Pancreas (tissue), 10 donors: ENCODE measurements at places on chromosomes 3 and 15. TPM values are rescaled to one million over a fixed set of nuclear protein-coding genes. Genes with fewer than 3 reads are reported as not detected.

The PEX5L gene
- total RNA-seq: 6.6 TPM

DNA sequence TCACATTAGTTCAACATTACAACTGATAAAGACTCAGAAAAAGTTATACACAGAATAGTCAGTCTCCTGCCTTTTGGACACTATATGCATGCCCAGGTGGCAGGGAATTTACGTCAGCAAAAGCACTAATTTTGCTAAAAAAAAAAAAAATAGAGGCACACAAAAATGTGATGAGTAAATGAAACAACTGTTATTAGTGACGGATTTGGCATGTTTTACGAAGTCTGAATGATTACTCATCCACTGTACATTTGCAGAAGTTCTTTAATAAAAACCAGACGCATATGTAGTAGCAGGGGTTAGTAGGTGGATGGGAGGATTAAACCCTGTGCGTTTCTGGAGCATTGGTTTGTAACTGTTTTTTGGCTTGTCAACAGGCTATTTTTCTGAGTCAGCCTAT lies 99.0 kb downstream of the MITF start:
- H3K4me3 ChIP-seq: no peak overlapping the region
- no peaks in the 10 kb centered on the region for H3K27me3 ChIP-seq
- no peak overlapping the region for H3K27ac ChIP-seq
- no peak for DNase-seq
- H3K36me3 ChIP-seq: no peaks in the 10 kb centered on the region

DNA sequence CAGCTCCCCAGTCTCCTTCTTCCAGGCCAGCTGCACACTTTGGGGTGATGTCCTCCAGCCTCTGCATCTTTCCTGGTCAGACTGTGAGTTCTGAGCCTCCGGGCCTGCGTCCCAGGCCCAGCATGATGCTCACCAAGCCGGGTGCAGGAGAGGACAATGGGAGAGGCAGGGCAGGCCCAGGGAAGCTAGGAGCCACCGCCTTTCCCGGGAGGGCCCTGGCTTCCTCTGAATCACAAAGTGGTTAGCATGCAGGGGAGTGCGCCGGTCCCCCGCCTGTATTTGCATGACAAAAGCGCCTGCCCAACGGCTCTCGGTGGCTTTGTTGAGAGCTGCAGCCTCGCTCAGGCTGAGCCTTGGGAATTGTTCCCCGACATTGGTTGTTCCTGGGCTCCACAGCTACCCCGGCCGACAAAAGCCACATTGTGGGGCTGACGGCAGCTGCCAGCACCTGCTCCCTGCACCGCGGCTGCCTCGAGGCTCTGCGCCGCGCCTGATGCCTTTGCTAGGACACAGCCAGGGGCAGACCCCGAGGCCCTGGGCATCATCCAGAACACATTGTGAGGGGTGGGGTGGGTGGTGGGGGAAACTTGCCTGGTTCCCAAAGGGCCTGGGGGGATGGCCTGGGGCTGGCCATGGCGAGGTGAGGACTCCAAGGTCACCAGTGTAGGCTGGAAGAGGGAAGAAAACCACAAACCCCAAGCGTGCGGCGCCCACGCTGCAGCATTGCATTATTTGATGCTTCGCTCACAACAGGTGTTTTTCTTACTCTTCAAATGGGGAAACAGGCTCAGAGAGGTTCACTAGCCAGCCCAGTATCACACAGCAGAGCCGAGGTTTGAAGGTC lies 20.0 kb upstream of the KLF13 start:
- no peak overlapping the region for H3K27ac ChIP-seq
- no peaks in the 10 kb centered on the region for H3K36me3 ChIP-seq
- no peak overlapping the region for H3K4me3 ChIP-seq
- no peaks in the 10 kb centered on the region for H3K4me1 ChIP-seq
- peak; percentile 48 for DNase-seq

The PLA2G4E gene
- not detected for total RNA-seq

The TRIM59 gene
- 1.0 TPM for total RNA-seq

The TRPM1 gene
- total RNA-seq: not detected

DNA sequence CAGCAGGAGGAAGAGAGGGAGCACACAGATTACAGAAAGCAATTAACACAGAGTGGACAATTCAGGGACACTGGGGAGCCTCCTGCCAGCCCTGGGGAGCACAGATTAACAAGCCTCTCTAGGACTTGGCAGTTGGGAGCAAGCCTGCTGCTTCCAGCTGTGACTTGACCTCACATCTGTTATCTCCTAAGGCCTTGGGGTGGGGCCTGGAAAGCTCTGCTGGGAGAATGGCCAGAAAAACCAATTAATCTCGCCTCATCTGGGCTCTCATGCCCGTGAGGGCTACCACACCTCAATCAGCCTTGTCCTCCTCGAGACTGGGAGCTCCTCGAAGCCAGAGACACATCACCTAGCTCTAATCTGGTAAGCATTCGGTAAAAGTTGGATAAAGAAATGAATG lies 39.1 kb downstream of the SEMA5B start:
- no peaks in the 10 kb centered on the region for H3K27me3 ChIP-seq
- no peak for DNase-seq
- no peak overlapping the region for H3K4me3 ChIP-seq
- H3K4me1 ChIP-seq: no peaks in the 10 kb centered on the region
- no peaks in the 10 kb centered on the region for H3K36me3 ChIP-seq

The RARRES1 gene
- 24.0 TPM for total RNA-seq

The TGM5 gene
- not detected for total RNA-seq

- H3K36me3 ChIP-seq: no peaks in the 10 kb centered on the region
- no peak for DNase-seq
- H3K27me3 ChIP-seq: no peaks in the 10 kb centered on the region
- H3K27ac ChIP-seq: no peak within 1 kb of the TSS
- peaks cover 9% of the 10 kb centered on the region for H3K4me1 ChIP-seq
- H3K4me3 ChIP-seq: no peak within 1 kb of the TSS
These were observed at the start of gene KCNMB3 for GRCh38 chr3:179250803-179251476. Gene KCNMB3, minus strand, starts transcription at chr3:179251114. Its CDS starts 124 bp downstream, at chr3:179250990.

The NAALADL2 gene
- total RNA-seq: 9.1 TPM

DNA sequence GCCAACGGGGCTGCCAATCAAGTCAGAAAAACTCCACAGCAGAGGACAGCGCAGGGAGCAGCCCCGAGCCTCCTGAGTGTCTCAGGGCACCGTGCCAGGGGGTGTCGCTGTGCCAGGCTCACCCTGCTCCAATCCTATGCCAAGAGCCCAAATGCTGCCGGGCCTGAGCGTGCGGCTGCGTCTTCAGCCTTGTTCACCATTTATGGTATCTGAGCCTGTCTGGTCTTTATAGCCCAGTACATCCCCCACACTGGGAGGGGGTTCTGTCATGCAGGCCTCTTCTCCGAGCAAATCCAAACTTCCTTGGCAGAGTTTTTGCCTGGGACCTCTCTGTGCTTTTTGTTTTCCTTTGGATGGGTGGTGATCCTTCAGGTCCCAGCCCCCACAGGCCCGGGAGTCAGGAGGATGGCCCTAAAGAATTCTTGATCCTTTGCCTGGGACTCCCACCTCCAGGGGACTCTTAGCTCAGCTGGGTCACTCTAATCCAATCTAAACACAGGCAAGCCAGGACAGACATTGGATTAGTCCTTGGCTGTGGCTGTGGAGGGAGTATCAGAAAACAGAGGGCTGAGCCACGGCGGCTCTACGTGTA lies 135.1 kb upstream of the HACD2 start:
- H3K4me1 ChIP-seq: no peaks in the 10 kb centered on the region
- H3K27ac ChIP-seq: no peak overlapping the region
- no peak for DNase-seq
- H3K27me3 ChIP-seq: no peaks in the 10 kb centered on the region
- H3K4me3 ChIP-seq: no peak overlapping the region

The NOX5 gene
- total RNA-seq: not detected

- no peak for DNase-seq
- H3K27me3 ChIP-seq: no peaks in the 10 kb centered on the region
- no peaks in the 10 kb centered on the region for H3K36me3 ChIP-seq
- no peak overlapping the region for H3K4me3 ChIP-seq
These were observed 472.7 kb upstream of the ARL6 start for GRCh38 chr3:97291901-97292300.

The CKMT1B gene
- 3.5 TPM for total RNA-seq

The CHRNA7 gene
- 0.76 TPM for total RNA-seq

DNA sequence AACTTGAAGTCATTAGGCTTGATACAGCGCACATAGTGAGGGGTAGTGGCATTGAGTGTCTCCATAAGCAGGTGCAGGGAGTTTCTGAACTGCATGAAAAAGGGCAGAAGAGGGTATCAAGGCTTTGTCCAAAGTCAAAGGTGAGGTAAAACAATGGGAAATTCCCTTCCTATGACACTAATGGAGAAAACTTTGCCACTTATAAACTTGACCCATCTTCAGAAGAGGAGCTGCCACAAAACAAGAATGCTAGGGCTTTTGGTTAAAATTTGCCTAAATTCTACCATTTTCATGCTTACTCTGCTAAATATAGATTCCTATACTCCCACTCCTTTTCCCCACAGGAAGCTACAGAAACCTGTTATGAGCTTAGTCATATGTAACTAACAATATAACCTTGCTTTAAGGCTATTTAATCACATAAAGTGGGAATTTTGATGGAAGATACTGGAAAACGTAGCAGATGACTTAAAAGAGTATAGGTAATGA lies 87.5 kb upstream of the MYO5C start:
- H3K4me1 ChIP-seq: no peaks in the 10 kb centered on the region
- H3K27ac ChIP-seq: no peak overlapping the region
- DNase-seq: no peak

The DNAH12 gene
- 0.79 TPM for total RNA-seq

- H3K27me3 ChIP-seq: no peaks in the 10 kb centered on the region
- DNase-seq: no peak
- H3K36me3 ChIP-seq: no peaks in the 10 kb centered on the region
- H3K4me3 ChIP-seq: no peak overlapping the region
- no peak overlapping the region for H3K27ac ChIP-seq
These were observed 123.0 kb downstream of the SUCLG2 start for GRCh38 chr3:67531181-67532101.

The ATXN7 gene
- 37.9 TPM for total RNA-seq

DNA sequence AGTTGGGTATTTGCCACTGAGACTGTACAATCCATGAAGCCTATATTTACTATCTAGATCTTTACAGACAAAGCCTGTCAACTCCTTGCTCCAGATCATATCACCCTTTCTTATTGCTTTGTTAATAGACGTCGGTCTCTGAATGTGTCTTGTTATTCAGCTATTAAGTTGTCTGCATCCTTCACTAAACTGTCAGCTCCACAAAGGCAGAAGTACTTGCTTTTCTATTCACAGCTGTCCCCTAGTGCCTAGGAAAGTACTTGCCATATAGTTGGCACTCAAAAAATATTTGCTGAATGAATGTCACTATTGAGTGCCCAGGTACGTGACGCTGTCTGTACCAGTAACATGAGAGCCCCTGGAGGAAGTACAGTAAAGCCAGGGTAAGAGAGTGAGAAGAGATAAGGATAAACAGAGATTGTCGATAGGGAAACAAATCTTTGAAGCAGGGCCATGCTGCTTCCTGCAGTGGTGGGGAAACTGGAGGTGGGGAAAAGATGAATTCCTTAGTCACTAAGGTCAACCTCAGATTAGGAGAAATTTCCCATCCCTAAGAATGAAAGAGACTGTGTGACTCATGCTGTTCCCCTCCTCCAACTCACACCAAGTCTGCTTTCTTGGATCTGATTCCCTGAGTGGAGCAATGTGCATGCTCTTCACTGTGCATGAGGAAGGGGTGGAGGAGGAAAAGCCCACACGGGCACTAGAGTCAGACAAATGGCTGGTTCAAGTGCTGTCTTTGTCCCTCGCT lies 36.3 kb downstream of the PRICKLE2 start:
- H3K27me3 ChIP-seq: no peaks in the 10 kb centered on the region
- peaks cover 32% of the 10 kb centered on the region for H3K4me1 ChIP-seq
- no peak overlapping the region for H3K4me3 ChIP-seq
- no peak overlapping the region for H3K27ac ChIP-seq
- no peaks in the 10 kb centered on the region for H3K36me3 ChIP-seq

The PDZRN3 gene
- total RNA-seq: 10.9 TPM

The IL12A gene
- total RNA-seq: 0.09 TPM

DNA sequence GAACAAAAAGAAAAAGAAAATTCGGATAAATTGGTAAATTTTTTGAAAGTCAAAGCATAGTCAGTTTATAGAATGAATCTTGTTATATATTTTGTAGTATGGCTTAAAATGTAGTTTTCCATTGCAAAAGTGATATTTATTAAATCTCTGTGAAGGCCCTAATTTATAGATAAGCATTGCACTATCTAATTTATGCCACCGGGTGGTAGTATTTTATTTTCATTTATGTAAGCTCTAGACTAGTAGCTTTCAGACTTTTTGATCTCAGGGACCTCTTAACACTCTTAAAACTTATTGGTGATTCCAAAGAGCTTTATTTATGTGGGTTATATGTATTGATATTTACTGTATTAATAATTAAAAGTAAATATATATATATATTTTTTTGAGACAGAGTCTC lies 133.9 kb upstream of the LRRFIP2 start:
- no peak overlapping the region for H3K27ac ChIP-seq
- H3K4me1 ChIP-seq: no peaks in the 10 kb centered on the region
- no peak for DNase-seq
- peaks cover 2% of the 10 kb centered on the region for H3K36me3 ChIP-seq
- H3K4me3 ChIP-seq: no peak overlapping the region

GRCh38 chr15:66833803-66834202 lies 131.8 kb downstream of the SMAD6 start:
- H3K4me3 ChIP-seq: no peak overlapping the region
- no peak for DNase-seq
- no peaks in the 10 kb centered on the region for H3K27me3 ChIP-seq
- no peak overlapping the region for H3K27ac ChIP-seq
- H3K36me3 ChIP-seq: no peaks in the 10 kb centered on the region
- no peaks in the 10 kb centered on the region for H3K4me1 ChIP-seq

- no peaks in the 10 kb centered on the region for H3K27me3 ChIP-seq
- DNase-seq: no peak
- H3K4me1 ChIP-seq: peaks cover 38% of the 10 kb centered on the region
- peak overlapping the region; percentile 71 for H3K27ac ChIP-seq
- no peaks in the 10 kb centered on the region for H3K36me3 ChIP-seq
- H3K4me3 ChIP-seq: no peak overlapping the region
These were observed 5.9 kb downstream of the CGNL1 start for GRCh38 chr15:57382215-57382614.

GRCh38 chr3:15755181-15755580 lies 42.6 kb downstream of the ANKRD28 start:
- no peak overlapping the region for H3K27ac ChIP-seq
- H3K36me3 ChIP-seq: peaks cover under 1% of the 10 kb centered on the region
- no peak for DNase-seq
- H3K4me1 ChIP-seq: peaks cover 14% of the 10 kb centered on the region
- H3K27me3 ChIP-seq: no peaks in the 10 kb centered on the region
- H3K4me3 ChIP-seq: no peak overlapping the region

GRCh38 chr3:16186565-16186964 lies 12.1 kb downstream of the GALNT15 start:
- no peak overlapping the region for H3K4me3 ChIP-seq
- no peaks in the 10 kb centered on the region for H3K36me3 ChIP-seq
- no peaks in the 10 kb centered on the region for H3K27me3 ChIP-seq
- no peaks in the 10 kb centered on the region for H3K4me1 ChIP-seq
- H3K27ac ChIP-seq: no peak overlapping the region
- no peak for DNase-seq

DNA sequence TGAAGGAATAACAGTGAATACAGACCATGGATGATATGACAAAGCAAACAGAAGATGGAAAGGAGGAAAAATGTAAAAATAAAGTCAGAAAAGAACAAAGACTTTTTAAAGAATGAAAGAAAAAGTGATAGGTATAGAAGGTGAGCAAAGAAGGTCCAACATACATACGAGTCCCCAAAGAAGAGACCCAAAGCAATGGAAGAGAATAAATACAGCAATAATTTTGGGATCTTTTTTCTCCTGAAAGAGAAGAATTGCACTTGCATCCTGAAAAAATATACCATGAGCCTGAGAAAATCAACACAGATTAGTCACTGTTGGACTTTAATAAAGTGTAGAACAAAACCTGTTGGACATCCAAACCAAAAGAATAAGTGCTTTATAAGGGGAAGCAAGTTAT lies 85.3 kb upstream of the SLC6A1 start:
- H3K36me3 ChIP-seq: no peaks in the 10 kb centered on the region
- no peaks in the 10 kb centered on the region for H3K4me1 ChIP-seq
- no peaks in the 10 kb centered on the region for H3K27me3 ChIP-seq
- DNase-seq: no peak
- H3K4me3 ChIP-seq: no peak overlapping the region

The BUB1B gene
- 1.8 TPM for total RNA-seq

The GOLGA6L10 gene
- total RNA-seq: 0.49 TPM
